ENCODE measurements at places on chromosomes 13 and 19.
A peak's percentile ranks its signal among the peaks of the same experiment; 100 is the strongest.

DNA sequence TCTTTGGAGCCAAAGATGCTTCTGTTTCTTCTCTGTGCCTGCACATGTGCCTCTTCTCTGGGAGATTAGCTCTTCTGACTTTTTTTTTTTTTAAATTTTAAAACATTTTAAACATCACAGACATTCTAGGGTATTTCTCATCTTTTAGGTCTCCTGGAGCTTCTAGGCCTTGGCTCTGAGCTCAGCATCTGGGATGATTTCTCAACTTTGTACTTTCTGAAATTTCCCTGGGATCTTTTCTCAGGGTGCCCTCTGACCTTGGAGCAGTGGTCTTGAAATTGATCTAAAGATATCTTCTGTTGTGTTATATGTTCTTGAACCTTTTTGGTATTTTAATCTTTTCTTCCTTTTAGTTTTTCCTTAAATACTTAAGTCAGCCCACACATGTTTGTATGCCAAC, 6.2 kb downstream of the WASF3 start:
- no peak for DNase-seq

- DNase-seq, result peak; percentile 84
Observed at GRCh38 chr19:58581227-58582141, 8.3 kb upstream of the MZF1 start.

DNA sequence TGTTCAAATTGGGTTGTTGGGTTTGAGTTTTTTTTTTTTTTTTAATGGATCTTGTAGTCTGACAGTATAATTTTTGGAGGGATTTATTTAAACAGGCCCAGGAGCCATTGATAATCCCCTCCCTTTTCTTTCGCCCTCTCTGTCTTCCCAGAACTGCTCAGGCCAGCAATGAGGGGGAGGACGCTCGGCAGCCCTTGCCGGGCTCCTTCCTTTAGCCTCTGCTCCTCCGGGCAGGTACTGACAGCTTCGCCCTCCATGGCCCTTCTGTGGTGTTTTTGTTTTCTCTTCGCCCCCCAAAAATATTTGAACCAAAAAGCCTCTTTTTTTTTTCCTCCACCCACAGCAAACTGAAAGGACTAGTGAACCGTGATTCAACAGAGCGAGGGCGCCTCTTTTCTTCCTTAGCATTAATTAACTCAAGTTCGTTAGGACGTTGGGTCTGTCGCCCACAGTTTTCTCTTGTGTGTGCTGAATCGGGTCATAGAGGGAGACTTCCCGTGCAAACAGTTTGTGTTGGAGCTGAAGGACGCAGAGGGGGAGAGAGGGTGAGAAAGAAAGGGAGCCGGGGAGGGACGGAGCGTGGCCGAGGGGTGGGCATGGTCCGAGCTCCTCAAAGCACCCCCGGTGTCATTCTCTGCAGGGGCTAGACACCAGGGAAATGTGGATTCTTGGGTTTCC, 21.5 kb downstream of the NFIX start:
- no peak for DNase-seq

DNA sequence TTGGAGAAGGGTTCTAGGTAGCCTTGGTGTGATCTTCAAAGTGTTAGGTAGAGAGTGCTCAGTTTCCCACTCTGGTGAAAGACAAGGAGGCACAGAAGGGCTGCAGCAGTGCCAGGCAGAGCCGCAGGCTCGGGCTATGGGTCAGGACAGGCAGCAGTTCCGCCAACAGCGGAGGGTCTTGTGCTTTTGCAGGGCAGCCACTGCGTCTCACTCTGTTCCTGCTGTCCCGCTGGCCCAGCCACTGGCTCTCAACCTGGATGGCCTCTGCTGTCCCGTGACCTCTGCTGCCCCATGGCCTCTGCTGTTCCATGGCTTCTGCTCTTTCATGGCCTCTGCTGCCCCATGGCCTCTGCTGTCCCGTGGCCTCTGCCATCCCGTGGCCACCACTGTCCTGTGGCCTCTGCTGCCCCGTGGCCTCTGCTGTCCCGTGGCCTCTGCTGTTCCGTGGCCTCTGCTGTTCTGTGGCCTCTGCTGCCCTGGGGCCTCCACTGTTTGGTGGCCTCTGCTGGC, 175.7 kb downstream of the URI1 start:
- no peak for DNase-seq

GRCh38 chr19:41872775-41873647, 4.1 kb upstream of the CD79A start:
- DNase-seq, result peak; percentile 56

- DNase-seq, result no peak
Observed at GRCh38 chr13:27194895-27195764, 23.5 kb upstream of the USP12 start.

DNA sequence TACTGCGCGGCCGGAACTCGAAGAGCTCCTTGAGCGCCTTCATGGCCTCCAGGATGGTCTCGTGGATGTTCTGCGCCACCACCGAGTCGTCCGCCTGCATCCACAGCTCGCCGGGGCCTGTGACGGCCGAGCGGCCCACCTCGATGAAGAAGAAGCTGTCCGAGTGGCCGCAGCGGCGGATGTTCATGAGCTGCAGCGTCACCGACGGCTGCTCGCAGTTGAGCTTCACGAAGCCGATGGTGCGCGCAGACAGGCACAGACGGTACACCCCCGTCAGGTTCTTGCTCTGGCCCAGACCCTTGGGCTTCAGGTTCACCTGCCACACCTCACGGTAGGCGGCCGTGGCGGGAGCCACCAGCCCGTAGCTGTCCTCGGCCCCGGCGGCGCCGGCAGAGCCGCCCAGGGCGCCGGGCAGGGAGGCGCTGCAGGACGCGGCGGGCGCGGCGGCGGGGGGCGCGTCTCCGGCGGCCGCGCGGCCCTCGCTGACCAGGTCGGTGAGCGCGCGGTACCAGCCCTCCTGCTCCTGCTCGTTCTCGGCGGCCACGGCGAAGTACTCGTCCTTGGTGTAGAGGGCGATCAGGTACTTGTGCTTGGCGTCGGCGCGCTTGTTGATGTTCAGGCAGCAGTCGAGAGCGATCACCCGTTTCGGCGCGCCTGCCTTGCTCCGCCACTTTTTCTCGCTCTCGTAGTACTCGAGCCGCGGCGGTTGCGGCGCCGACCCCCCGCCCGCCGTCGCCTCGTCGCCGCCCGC, 1.1 kb downstream of the IRS2 start:
- DNase-seq, result no peak

- DNase-seq, result no peak
Observed at GRCh38 chr13:31625115-31625514, 114.2 kb upstream of the RXFP2 start.

DNA sequence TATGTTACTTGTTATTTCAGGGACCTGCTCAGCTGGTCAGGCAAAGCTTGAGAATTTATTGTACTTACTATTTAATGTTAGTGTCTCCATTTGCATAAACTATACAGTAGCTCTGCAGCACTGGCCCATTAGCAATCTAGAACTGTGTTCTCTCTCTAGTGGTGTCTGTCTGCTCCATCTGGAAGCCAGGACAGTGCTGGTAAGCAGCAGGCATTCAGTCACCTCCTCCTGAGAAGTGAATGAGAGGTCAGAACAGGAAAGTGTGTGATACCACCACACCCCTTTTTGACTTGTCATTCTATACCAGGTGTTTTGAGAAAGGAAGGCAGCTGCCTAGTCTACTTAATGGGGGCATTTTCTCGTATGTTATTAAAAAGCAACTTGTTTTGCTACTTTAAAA, 3.9 kb downstream of the COG3 start:
- DNase-seq, result no peak

- no peak for DNase-seq
Observed at GRCh38 chr13:53126841-53127245, 98.2 kb downstream of the OLFM4 start.

All from T follicular helper cell (primary cell).